Hematopoietic multipotent progenitor cell (in vitro differentiated cells): ENCODE measurements at places on chromosomes 2 and 18. TPM values are rescaled to one million over a fixed set of nuclear protein-coding genes. Genes with fewer than 3 reads are reported as not detected.

- DNase-seq: no peak
Measured at GRCh38 chr18:55372209-55372608, 215.8 kb downstream of the TCF4 start.

The ADD2 gene
- 4.3 TPM for total RNA-seq

GRCh38 chr2:196252408-196253115, 81.2 kb upstream of the STK17B start:
- no peak for DNase-seq

GRCh38 chr2:71830497-71831192, 317.0 kb downstream of the CYP26B1 start:
- DNase-seq: no peak

The CCDC141 gene
- total RNA-seq: 0.54 TPM

- no peak for DNase-seq
Measured at GRCh38 chr2:171741189-171741588, 53.9 kb downstream of the DYNC1I2 start.

DNA sequence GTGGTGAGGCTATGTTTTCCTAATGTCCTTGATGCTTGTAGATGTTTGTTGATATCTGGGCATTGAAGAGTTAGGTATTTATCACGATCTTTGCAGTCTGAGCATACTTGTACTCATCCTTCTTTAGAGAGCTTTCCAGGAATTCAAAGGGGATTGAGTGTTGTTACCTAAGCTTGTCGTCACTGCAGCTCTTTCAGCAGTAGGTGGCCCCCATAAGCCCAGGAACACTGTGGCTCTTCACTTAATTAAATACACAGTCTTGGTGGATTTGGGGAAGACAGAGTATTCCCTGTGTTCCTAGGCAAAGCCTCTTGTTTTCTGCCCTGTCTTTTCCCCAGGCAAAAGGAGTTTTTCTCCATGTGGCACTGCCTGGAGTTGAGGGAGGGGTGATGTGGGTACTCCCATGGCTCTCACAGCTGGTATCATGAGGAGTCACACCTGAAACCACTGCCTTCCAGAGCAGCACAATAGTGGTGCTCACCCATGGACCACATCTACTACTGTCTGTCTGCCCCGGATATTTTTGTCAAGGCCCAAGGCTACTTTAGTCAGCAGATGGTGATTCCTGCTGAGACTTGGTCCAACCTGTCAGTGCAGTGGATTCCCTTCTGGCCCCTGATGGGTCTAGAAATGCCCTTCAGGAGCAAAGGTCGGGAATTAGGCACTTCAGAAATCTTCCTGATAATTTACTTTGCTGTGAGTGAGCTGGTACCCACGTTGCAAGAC, 95.7 kb downstream of the GALNT13 start:
- no peak for DNase-seq

- no peak for DNase-seq
Measured at GRCh38 chr18:47418746-47419145, 167.3 kb upstream of the SKOR2 start.
